ENCODE measurements at places on chromosomes 2 and 18. TPM values are rescaled to one million over a fixed set of nuclear protein-coding genes. Genes with fewer than 3 reads are reported as not detected.

COL4A3 gene
- total RNA-seq: 2.3 TPM

WNT6 gene
- 1.6 TPM for total RNA-seq

CLIP4 gene
- 56.1 TPM for total RNA-seq

PUM2 gene
- total RNA-seq: 44.2 TPM

MAP3K19 gene
- not detected for total RNA-seq

TRMT61B gene
- 11.3 TPM for total RNA-seq

SPATA3 gene
- not detected for total RNA-seq

HTR2B gene
- 0.21 TPM for total RNA-seq

RRM2 gene
- total RNA-seq: 9.6 TPM

L3MBTL4 gene
- total RNA-seq: 9.8 TPM

CGREF1 gene
- total RNA-seq: 2.5 TPM

HOXD13 gene
- not detected for total RNA-seq

CD8B gene
- total RNA-seq: 3.8 TPM

ALLC gene
- total RNA-seq: not detected

CYP26B1 gene
- total RNA-seq: 1.1 TPM

AQP12A gene
- total RNA-seq: not detected

PLEK gene
- not detected for total RNA-seq

MERTK gene
- total RNA-seq: 2.7 TPM

DSG1 gene
- total RNA-seq: not detected

XDH gene
- 4.4 TPM for total RNA-seq

CNTNAP5 gene
- not detected for total RNA-seq

IGFBP5 gene
- total RNA-seq: 51.7 TPM

C2orf81 gene
- total RNA-seq: 4.3 TPM

MPPE1 gene
- 26.6 TPM for total RNA-seq

ASTL gene
- total RNA-seq: not detected

VIT gene
- total RNA-seq: not detected
